ENCODE measurements at places on chromosomes 13 and 19.

GRCh38 chr19:32453736-32454135 lies 48.2 kb downstream of the DPY19L3 start:
- no peak for DNase-seq

GRCh38 chr19:16036397-16036925 lies 39.8 kb upstream of the TPM4 start:
- no peak for DNase-seq

DNA sequence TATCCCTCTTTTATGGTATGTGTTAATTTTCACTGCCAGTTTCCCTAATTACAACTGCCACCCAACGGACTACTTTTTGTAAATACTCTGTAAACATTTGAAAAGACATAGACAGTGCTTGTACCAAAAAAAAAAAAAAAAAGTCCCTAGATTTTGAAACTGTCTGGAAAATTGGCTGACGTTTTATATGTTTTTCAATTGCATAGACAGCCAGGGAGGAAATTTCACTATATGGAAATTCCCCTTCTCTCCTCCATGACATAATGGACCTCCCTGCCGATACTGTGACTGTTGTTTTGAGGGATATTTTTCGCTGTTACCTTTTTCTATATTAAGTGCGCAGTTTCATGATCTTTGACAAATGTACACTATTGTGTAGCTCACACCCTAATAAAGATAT lies 43.4 kb downstream of the C13orf42 start:
- DNase-seq, result no peak

- no peak for DNase-seq
Observed at GRCh38 chr19:57171551-57172081, 4.3 kb upstream of the DUXA start.

DNA sequence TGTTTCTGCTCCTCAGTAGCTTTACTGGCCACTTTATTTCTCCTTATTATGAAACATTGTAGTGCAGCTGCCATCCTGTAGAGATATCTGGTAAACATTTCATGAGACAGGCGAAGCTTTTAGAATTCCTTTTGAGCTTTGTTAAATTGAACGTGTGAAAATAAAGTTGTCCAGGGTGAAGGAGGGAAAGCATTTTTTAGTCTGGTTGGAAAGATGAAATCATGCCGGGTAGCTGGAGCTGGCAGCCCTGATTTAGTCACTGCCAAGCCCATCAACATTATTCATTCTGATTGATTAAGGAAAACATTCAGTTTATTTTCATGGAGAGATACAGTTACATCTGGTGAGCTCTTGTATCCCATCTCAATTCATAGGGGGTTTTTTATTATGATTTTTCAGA lies 326.2 kb upstream of the GPC6 start:
- no peak for DNase-seq

Measured in GM12878 (cell line).